Colonic mucosa (tissue), 4 donors: ENCODE measurements at places on chromosomes 1 and 21. TPM values are rescaled to one million over a fixed set of nuclear protein-coding genes. Genes with fewer than 3 reads are reported as not detected.

The DMBX1 gene
- total RNA-seq: not detected

The CFAP45 gene
- total RNA-seq: 0.30 TPM

The TSPEAR gene
- total RNA-seq: not detected

The TMEM54 gene
- total RNA-seq: 715 TPM

The BCAR3 gene
- total RNA-seq: 47.7 TPM

The SPRR1B gene
- total RNA-seq: not detected

The SWT1 gene
- total RNA-seq: 3.4 TPM

- DNase-seq: no peak
These were observed 164.4 kb upstream of the EDN2 start for GRCh38 chr1:41648844-41649243.

DNA sequence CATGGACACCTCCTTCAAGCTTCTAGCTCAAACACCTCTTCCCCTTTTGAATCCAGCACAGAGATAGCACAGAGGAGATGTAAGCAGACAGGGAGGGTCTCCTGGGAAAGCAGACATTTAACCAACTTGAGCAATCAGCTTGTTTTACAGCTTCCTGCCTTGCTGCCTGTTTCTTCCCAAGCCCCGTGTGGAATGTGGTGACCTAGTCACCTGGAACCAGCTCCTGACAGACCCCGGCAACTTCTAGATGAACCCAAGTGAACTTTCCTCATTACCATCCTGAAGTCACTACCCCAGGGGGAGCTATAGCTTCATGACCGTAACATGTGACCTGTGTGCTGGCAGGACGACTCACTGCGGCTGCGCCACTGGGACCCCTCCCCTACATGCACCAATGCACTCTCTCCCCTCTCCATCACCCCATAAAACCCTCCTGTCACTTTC is 24.1 kb upstream of the TTF2 start:
- no peak for DNase-seq

- no peak for DNase-seq
These were observed 136.3 kb upstream of the FMN2 start for GRCh38 chr1:239955431-239955830.

- DNase-seq: no peak
These were observed 30.1 kb downstream of the PDE9A start for GRCh38 chr21:42683371-42684108.

DNA sequence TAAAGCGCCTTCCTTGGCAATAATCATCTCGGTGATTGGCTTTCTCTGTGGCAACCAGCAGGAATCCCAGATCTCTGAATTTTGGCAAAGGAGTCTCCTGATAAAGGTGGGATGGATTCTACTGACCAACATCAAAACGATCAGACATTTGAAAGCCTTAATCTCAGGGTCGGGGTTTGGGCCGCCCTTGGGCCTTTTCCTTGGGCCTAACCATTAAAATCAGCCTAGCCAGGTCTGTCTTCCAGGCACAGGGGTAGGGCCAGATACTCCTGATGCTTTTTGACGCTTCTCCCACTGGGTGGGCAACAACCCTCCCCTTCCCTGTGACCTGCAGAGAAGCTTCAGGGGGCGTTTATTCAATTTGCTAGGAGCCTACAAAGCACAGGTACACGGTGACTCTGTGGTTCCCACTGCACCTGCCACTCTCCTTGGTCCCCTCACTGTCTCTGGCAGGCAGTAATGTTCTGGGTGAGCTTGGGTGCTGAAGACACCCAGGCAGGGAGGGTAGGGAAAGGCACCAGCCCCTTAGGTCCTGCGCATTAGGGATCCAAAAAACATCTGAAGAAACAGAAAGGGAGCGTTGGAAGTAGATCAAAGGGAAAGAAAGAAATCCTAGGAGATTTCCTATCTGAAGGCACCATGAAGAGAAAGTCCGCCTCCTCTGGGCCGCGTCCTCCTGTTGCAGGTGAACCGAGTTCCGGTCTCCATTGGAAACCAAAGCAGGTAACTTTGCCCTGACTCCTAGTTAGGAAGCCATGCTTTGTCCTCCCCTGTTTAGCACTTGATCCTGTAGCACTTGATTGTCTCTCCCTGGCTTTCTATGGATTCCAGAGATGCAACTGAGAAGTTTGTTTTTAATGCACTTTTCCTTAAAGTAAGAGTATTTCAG is 12.3 kb downstream of the RNU1-2 start:
- DNase-seq: no peak

DNA sequence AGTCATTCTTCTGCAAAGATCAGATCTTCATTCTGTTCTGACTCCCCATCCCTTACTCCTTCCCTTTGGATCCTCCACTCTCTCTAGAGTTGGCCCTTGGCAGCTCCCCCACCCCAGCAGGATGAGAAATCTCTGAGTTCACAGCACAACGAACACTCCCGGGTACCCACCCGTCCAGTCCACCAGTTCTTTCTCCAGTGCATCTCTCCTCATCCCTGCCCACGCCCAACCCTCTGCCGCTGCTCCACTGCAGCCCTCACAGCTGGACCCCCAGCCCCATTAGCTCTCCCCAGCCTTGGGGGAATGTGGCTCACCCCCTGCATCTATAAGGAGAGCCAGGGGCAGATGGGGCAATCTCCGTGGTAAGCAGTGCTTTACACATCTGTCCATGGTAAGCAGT is 125.7 kb downstream of the MATN1 start:
- DNase-seq: no peak

DNA sequence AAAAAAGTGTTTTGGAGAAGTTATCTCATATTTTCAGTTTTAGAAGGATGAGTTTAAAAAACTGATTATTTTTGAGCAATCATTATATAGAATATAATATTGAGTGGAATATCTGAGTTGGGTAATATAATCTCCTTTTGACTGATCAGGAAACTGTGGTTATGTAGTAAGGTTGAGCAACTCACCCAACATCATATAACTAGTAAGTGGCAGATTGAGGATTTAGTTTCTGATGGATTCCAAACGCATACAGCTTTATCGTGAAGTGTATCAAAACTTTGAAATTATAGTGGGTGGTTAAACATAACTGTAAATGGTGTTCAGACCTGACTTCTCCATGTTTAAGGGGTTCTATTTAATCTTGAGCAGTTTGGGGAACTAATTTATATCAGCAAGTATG is 98.6 kb downstream of the OLFM3 start:
- no peak for DNase-seq

DNA sequence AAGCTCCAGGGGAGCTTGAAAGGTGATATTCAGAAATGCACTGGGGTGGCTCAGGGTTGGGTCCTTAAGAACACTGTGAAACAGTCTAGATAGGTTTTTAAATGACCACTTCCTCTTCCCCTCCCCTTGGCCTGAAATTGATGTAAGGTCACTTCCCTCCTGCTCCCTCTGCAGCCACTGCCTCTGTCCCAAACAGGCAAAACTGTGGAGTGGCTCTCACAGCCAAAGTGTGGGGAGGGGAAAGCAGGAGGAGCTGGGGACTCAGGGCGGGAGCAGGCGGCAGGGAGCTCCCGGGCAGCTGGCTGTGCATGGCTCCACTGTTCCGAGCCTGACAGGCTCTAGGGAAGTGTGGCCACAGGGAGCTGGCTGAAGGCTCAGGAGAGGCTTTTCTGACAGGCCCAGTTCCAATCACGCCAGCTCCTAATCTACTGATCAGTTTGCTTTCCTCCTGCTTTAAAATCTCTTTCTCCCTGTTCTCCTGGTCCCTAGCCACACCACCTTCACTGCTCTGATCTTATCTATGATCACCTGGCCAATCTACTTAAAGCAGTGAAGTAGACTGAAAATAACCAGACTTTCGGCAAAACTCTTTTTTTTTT is 5.1 kb upstream of the CSRP1 start:
- DNase-seq: peak; percentile 47

- DNase-seq: no peak
These were observed 76.8 kb upstream of the HNRNPU start for GRCh38 chr1:244941121-244941520.

DNA sequence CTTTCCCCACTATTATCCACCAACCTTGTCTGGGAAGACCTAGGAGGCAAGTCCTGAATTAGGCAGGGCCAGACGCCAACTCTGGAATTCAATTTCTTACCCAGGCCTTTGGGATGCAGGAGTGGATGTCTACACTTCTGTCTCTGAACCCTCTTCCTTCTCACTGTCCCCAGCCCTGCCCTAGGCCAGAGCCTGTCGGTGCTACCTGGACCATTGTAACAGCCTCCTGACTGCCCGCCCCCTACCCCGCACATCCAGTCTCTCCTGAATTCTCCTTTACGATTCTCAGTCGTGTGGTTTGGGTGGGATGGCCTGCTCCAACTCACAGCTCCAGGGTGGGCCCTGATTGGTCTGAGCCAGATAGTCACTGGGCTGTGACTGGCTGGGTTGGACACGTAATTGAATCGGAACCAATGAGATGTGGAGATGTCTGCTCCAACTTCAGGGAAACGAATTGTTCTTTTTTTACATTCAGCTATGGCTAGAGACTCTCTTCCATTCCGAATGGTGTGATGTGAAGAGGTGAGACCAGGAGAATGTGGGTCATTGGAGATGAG is 304.6 kb downstream of the PTPRU start:
- no peak for DNase-seq

- no peak for DNase-seq
These were observed 27.0 kb downstream of the STYXL2 start for GRCh38 chr1:167120899-167121298.

DNA sequence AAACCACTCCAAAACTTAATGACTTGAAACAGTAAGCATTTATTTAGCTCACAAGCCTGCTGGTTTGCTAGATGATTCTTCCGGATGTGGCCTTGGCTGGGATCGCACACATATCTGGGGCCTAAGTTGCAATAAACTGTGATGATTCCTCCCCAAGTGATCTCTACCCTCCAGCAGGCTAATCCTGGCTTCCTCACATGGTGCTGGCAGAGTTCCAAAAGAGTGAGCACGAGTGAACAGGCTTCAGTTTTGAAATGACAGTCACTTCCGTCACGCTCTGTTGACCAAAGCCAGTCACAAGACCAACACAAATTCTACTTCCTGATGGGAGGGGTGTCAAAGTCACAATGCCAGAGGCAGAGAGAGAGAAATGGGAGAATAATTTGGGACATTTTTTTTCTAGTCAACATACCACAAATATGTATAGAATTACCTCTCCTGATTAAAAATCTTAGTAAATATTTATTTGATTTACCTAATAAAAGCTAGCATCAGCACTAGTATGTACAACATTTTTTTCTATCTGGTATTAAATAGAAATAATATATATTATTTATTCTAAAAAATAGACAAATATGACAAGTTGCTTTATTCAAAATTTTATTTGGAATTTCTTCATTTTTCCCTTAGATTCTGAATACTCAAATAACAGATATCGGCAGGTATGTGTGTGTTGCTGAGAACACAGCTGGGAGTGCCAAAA is 292.7 kb downstream of the TPR start:
- DNase-seq: peak; percentile 91

DNA sequence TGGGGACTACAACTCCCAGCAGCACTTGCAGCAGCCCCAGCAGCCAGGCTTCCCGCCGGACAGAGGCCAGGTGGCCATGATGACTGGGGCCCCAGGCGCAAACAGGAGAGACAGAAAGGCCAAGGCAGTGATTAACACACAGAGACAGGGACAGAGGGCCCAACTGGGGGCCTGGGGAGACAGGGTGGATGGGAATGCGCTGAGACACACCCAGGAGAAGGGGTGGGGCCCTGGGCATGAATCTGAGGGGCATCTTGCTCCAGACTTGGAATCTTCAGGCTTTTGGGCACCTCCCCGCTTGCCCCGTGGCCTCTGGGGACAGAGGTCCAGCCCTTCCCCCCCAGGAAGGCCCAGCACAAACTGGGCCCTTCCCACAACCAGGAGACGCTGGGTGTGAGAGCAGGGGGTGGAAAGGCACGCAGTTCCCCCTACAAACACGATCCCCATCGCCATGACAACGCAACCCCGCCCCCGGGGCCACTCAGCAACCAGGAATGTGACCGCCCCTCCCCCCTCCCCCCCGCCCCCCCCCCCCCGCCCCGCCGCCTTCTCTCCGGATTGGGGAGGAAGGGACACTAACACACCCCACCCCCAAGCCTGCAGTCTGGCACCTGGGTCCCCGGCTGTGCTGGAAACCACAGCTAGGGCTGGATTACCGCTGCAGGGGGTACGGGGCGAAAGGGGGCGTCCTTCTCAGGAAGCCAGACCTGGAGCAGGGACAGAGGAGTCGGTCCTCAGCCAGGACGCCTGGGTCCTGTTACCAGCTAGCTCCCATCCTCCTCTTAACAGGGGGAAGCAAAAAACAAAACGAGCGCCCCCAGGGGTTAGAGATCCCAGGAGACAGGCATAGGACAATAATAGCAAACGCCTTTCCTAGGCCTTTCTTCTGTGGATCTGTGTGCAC is 4.5 kb downstream of the HDGF start:
- DNase-seq: peak; percentile 91

DNA sequence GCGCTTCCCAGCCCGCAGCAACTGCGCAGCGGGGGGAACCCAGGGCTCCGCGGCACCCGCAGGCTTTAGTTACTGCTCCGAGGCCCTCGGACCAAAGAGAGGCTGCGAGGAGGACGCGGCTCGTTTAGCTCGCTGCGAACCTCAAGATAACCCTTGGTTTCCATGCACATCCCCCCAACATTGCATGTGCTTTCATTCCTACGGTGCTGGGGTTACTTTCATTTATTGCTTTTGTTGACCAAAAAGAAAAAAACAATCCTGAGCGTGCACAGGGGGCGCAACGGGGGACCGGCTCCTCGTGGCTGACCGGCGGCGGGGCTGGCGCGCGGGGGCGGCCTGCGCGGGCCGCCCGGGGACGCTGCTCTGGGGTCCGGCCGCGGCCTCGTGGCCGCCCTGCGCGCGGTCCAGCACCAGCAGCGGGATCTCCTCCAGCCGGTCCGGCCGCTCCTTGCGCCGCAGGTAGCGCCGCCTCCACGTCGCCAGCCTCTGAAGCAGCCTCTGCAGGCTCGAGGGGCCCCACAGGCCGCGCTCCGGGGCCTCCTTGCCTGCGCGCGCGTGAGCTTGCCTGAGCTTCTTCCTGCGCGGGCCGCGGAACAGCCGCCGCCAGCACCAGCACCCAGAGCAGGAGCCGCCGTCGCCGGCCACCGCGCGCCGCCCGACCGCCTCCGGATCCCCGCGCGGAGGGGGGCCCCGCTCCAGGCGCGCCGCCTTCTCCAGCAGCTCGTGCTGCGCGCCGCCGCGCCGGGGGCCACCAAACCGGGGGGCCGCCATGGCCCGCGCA is 77.4 kb downstream of the DESI2 start:
- DNase-seq: peak; percentile 40

DNA sequence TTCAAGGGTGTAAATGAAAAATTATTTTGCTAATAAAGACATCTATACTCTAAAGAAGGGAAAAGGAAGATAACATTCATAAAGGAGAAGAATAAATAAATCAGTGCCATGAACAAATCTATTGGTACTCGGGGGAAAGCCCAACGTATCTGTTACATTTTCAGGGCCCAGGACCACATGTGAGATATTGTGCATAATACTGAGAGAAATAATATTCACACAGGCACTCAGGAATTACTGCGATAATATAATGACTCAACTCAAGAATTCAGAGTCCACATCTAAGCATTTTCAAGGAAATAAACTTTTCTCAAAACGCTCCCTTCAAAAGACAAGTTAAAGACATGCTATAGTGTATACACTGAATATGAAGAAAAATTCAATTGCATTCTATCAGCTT is 108.8 kb downstream of the SMYD2 start:
- no peak for DNase-seq

- no peak for DNase-seq
These were observed 53.6 kb upstream of the SPOCD1 start for GRCh38 chr1:31869449-31869848.

- no peak for DNase-seq
These were observed 45.5 kb downstream of the NCF2 start for GRCh38 chr1:183544598-183545297.
